NCI-H1694 treated with DMSO at 0.1 percent for 48 hours (cell line): ENCODE measurements at places on chromosomes 16 and 17.

GRCh38 chr16:68445458-68445857 is 2.9 kb downstream of the SMPD3 start:
- peak; percentile 72 for DNase-seq

DNA sequence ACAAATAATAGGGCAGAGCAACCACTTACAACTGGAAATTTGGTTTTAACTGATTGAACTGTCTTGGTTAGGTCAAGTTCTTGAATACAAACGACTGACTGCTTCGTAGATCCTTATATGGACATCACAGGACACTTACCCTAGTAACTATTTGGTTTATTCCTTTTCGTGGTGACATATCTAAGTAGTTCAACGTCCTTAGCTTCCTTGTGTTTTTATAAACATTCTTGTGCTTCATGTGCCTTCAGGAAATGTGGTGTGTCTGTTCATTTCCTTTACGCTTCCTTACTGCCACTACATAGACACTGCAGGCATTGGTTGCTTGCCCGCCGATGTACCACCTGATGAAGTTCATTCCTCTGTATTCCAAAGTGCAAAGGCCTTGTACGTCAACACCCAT is 59.3 kb downstream of the USP10 start:
- no peak for DNase-seq

- no peak for DNase-seq
These were observed 1.0 kb upstream of the IGF2BP1 start for GRCh38 chr17:48995974-48996721.

- DNase-seq: no peak
These were observed 34.2 kb upstream of the NOS2 start for GRCh38 chr17:27834571-27834970.

DNA sequence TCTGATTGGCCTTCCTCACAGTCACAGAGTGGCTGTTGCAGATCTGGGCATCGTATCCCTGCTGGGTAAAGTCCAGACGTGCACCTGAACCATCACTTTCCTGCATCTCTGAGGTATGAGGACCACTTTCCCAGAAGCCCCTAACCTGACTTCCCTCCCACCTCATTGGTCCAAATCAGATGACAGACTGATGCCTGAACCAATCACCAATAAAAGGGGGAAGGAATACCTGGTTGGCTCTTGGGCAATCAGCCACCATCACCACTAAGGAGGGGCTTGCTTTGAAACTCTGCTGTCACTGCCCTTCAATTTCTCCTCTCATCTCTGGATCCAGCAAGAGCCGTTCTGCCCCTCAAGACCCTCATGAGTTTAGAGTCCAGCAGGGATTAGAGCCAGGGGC is 13.6 kb upstream of the WFDC1 start:
- DNase-seq: no peak

DNA sequence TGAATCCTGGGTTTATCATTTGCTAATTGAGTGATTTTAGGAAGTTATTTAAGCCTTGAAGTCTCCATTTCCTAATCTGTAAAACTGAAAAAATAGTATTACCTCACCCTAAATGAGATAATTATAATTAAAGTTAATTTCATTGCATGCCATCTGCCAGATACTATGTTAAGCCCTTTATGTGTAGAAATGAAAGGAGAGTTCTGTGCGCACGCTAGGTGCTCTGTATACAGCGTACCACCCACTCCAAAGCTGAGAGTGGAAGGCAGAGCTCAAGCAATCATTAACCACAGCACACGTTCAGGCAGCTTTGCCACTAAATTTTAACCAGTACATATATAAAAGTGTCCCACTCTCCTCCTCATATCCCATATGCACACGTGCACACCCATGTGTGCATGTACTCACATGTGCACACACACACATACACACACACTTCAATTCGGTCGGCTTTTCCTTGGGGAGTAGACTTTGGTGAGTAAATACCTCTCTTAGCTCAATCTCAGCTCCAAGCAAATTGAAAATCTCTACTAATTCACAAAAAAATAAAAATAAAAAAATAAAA is 204.8 kb downstream of the GRIN2A start:
- DNase-seq: no peak

DNA sequence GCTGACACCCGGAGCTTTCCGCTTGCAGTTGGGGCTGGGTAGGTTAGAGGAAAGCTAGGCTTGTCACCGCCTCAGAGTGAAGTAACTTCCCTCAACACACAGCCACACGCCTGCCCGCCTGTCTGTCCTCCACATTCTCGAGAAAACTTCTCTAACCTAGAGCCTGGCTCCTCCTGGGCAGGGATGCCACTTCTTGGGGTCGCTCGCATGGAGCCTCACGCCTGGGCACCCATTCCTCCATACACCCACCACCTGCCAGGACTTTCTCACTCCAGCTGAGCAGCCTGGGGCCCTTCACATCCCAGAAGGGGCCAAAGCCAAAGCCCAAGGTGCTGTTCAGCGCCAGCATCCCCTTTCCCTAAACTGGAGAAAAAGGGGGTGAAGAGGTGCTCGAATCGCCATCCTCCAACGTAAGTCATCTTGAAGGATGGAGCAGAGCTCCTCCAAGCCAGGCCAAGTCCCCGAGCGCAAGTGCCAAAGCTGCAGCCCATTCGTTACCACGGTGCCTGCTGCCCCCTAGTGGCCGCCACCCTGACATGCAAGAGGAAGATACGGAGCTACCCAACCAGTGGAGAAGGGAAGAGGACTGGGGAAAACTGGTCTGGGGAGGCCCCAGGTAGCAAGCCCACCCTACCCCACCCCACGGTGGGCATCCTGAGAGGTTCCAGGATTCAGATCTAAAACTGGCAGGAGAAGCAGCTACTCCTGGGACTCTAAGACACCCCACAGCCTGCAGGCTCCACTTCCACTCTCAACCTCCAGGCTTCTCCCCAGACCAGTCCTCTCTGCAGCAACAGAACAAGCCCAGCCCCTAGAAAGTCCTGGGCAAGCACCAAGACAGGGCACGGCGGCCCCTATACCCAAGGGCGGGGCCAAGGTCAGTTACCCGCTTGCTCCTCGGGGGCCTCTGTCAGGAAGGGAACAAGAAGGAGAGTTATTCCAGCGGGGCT is 63.1 kb downstream of the MYO18A start:
- DNase-seq: peak; percentile 66

DNA sequence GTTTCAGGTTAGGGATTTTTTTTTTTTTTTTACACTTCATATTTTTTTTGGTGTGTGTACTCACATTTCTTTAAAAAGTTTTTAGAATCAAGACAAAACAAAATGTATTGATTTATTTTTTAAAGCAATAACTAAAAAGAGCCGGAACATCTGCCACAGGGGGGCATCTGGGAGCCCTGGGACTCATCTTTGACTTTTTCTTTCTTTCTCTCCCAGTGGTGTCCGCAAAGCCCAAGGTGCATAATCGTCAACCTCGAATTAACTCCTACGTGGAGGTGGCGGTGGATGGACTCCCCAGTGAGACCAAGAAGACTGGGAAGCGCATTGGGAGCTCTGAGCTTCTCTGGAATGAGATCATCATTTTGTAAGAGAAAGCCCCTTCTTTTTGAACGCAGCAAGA is 36.3 kb downstream of the WWP2 start:
- no peak for DNase-seq

DNA sequence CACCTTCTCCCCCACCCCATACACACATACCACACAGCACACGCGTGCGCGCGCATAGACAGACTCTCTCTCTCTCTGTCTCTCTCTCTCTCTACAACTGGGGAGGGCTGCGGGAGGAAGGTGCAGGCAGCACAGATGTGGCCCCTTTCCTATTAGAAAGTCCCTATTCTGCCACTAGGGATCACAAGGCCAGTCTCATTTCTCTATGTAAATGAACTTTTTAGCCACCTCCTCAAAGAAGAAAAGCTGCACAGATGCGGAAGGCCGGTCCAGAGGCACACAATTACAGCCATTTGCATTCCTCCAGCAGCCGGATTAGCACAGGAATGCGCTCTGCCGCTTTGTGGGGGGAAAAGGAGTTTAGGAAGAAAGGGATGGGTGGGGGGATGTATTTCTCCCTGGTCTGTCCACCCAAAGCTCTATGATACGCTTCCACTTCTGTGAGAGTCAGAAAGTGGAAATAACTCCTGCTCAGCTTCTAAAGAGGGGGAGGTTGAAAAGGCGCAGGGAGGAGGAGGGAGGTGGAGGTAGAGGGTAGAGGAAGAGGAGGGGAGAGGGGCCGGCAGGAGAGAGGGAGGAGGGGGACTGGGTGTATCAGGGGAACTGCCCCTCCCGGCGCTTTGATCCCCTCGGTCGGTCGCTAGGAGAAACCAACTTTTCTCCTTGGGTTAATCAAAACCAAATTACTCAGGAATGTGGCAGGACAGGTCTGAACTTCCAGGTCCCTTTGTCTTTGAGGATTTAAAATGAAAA is 11.7 kb downstream of the ZFHX3 start:
- DNase-seq: no peak

- DNase-seq: peak; percentile 93
These were observed 1.6 kb downstream of the CMIP start for GRCh38 chr16:81445966-81446906.

GRCh38 chr17:43403846-43404245 is 5.1 kb downstream of the ARL4D start:
- DNase-seq: no peak

DNA sequence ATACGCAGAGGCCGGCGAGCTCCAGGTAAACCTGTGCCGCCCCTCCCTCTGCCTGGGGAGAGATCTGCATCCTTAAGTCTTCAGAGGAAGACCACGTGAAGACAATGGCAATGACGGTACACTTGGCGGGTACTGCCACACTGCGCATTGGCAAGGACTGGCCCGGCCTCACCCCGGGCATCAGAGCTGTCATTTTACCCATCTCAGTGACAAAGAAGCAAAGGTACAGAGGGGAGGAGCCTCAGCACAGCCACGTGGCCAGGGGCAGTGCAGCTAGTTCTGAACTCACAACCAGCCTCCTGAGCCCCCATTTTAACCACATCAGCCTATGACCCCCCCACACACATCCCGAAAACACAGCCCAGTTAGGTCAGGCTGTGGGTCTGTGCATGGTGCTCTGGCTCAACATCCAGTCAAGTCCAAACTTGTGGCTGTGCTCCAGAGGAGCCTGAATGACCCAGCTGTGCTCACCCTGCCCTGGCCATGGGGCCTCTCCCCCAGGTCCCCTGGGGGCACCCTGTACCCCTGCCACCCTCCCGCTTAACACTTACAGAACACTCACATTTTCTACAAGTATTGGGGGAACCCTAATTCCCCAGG is 80.6 kb downstream of the C16orf95 start:
- no peak for DNase-seq

DNA sequence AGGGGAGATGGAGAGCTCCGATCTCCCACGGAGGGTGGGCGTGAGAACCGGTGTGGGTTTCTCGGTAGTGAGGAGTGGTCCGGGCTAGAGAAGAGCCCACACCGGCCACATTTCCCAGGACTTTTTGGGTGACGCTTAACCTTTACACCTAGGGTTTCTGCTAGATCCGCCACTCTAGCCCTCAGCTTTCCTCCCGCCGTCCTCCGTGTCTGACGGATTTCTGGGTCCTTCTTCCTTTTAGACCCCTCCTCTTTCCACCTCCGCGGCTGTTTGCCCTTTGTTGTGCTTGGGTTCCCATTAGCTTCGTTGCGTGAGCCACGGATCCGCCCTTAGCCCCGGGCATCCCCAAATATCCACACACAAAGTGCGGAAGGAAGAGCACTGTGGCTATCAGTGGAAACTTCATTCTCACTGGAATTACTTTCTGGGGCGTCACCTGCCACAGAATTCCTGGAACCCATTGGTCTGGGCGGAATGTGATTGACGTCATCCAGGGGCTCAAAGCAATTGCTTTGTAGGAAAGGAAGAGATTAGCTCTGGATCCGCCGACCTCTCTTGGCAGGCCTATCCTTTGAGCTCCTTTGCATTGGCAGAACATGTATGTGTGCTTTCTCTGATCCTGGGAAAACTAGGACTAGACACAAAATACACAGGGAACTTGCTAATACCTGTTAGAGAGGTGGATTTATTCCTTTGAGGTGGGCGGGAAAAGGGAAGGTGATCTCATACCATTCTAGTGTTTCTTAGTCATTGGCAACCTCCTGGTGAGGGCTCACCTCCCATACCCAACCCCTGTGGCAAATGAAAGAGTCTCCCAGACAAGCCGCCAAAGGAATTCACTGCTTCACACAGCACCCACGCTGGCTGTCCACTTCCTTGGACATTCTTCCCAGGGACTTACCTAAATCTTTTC is 654 bp downstream of the TNFAIP1 start:
- DNase-seq: peak; percentile 7

DNA sequence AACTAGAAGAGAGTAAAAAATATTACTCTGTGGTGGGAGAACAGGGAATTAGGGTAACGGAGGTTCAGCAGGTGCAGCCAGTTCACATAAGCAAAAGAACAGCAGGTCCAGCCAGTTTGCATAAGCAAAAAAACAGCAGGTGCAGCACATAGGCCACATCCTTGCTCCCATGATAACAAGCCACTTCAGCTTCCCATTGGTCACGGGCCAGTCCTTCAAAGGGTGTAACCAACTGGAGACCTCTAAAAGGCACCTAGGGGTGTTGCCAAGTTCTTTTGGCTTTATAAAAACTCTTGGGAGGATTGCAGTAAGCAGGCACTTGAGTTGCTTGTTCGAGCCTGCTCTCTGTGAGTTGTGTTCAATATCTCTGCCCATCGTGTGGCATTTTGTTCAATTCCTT is 488.1 kb downstream of the XYLT1 start:
- no peak for DNase-seq

DNA sequence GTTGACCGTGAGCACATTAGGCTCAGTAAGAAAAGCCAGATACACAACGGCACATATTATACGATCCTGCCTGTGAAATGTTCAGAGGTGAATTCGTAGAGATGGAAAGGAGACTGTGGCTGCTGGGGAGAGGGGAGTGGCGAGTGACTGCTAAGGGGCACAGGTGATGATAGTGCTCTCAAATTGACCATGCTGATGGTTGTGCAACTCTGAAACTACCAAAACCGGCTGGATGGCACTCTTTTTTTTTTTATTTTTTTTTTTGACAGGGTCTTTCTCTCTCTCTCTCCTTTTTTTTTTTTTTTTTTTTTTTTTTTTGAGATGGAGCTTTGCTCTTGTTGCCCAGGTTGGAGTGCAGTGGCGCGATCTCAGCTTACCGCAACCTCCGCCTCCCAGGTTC is 8.1 kb upstream of the SEC14L5 start:
- no peak for DNase-seq

GRCh38 chr17:78737332-78737731 is 44.7 kb downstream of the CYTH1 start:
- no peak for DNase-seq

DNA sequence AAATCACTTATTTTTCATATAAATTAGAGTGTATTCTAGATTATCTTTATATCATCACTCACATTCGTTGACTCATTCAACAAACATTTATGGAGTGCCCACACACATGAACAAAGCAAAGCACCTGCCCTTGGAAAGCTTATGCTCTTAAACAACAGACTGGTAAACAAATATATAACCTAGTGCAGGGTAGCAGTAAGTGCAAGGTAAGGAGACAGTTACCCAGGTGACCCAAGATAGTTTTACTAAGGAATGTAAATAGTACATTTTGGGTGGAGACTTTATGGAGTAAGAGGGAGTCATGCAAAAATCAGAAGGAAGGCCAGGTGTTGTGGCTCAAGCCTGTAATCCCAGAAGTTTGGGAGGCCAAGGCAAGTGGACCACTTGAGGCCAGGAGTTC is 40.4 kb upstream of the HELZ start:
- DNase-seq: no peak

GRCh38 chr16:51916231-51916630 is 630.7 kb downstream of the TOX3 start:
- DNase-seq: no peak
